ENCODE measurements at places on chromosomes 6 and 20.
A peak's percentile ranks its signal among the peaks of the same experiment; 100 is the strongest.

- DNase-seq = peak; percentile 66
Observed at GRCh38 chr20:21808863-21809664, 103.6 kb downstream of the PAX1 start.

DNA sequence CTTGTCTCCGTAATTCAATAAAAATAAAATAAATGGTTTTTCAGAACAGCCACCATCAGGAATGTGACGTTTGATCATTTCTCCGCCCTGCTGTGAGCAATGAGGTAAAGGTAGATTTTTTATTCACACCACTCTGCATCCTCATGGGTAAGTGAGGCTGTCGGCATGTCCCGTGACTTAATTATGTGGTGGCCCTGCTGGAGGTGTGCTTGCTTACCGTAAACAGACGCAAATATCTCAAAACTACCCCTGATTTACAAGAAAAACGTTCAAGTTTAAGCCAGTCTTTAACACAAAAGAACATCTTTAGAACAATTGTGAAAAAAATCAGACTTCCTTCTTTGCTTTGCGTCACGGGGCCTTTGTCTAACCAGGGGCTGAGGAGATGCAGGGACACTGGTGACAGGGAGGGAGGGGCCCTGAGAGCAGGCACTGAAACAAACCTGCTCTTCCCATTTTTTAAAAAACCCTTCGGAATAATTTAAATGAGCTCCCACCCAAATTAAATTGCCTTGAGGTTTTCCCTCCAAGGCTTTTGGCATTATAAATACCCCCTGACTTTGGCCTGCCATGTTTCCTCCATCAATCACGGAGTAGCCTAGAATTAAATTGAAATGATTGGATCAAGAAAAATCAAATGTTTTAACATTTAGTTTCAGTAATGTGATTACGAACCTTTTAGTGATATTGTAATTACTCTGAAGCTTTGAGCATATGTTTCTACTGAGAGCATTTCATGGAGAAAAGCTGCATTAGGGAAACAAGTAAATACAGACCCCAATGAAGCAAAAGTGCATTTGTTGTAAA, 13.4 kb downstream of the PRKN start:
- DNase-seq = no peak

DNA sequence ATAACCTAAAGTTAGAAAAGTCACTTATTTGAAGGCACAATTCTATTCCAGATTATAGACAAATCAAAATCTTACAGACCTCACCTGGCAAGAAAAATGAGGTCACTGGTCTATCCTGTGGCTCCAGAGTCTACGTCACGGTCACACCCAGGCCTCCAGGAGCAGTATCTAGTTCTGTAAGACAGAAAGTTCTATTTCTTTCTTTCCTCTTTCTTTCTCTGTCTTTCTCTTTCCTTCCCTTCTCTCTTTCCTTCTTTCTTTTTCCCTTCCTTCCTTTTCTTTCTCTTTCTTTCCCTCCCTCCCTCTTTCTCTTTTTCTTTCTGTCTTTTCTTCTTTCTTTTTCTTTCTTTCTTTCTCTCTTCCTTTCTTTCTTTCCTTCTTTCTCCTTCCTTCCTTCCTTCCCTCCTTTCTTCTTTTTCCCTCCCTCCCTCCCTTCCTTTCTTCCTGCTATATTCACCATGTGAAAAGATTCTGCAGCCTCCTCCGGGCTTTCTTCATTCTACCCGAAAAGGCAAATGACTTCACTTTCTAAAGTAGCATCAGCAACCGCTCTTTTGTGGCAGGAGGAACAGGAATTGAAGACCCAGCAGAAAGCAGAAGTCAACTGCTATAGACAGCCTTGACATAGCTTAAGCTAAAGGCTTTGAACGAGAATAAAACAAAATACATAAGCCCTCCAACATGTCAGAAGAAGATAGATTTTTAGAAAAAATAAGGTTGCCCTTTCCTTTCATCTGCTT, 83.9 kb upstream of the SIRPG start:
- no peak for DNase-seq

GRCh38 chr6:41405941-41406727, 70.7 kb downstream of the NCR2 start:
- DNase-seq = no peak
